ENCODE measurements at places on chromosomes 4 and X.

DNA sequence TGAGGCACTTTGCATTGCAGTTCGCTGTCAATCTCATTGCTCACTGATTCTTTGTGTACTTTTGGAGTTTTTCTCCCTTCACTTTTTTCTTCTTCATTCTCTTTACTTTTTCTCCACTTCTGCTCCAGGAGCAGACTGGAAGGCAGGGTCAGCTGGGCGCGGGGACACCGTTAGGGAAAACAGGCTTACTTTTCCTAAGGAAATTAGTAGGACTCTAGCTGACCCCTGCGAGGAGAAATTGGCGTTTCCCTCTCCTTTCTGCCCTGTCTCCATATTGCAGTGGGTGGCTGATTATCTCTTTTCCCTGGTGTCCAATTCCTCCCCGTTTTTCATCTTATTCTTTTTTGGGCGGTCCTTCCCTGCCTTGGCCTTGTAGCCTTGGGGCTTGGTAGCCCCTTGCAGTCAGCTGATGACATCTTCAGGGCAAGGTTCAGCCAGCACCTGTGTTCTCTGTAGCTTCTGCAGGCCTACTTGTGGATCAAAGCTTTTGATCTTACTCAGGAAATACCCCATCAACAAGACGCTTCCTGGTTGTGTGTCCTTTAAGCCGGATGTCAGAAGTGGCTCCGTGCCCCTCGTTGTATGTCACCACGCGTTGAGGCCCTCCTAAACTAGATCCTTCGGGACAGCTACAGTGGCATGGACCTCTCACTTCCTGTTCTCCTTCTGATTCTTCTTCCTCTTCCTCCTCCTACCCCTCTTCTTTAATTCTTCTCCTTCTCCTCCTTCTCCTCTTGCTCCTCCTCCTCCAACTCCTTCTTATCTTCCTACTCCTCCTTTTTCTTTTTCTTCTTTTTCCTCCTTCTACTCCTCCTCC, 36.1 kb downstream of the NBDY start:
- no peak for DNase-seq

DNA sequence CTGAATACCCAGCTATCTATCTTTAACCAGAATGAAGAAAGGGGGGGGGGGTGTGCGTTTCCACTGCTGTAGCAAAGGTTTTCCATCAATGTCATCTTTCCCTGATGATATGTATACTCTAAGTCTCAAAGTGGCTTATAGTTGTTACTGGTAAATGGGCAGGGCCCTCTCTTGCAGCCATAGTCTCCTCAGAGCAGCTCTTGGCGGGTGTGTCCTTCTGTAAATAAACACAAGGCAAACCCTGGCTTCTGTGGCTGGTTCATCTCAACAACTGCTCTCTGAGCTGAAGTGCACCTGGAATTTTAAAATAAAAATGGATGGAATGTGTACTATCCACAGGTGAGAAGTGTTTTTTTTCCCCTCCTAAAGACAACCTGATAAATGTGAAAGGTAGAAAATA, 57.5 kb upstream of the SCML1 start:
- no peak for DNase-seq

DNA sequence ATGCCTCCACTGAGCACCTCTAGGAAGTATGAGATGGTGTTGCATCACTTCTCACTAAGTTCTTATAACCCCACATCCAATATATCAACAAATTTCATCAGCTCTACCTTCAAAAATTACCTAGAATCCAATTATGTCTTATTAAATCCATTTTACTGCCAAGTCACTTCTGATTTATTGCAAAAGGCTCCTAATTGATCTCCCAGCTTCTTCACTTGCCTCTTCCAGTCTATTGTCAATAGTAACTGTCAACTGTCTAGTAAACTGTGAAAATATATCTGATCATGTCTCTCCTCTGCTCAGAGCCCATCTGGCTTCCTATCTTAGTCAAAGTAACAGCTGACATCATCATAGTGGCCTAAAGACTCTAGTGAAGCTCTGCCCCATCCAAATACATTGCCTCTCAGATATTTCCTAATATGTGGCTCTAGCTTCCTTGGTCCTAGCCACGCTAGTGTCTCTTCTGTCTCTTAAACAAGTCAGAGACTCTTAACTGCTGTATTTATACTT, 414.5 kb upstream of the ATOH1 start:
- DNase-seq = no peak

DNA sequence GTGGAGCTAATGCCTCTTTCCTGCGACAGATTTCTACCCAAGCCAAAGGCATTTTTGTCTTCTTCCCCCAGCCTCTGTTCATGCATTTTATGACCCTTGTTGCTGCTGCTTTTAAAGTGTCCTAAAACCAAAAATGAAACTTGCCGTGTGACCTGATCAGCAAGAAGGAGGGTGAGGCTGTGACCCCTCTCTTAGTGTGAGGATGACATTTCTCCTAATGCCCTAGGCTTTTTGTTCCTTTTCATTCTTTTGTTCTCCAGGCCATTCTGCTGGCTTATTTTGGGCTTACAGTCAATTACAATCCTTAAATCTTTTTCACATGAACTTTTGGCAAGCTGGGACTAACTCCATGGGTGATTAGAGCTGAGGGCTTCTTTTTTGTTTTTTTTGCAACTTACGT, 34.4 kb downstream of the PTTG2 start:
- DNase-seq = no peak

- no peak for DNase-seq
Observed at GRCh38 chr4:159071178-159071968, 31.5 kb upstream of the RAPGEF2 start.

- no peak for DNase-seq
Observed at GRCh38 chr4:52235552-52236201, 184.6 kb downstream of the SPATA18 start.

- no peak for DNase-seq
Observed at GRCh38 chrX:30538271-30538670, 39.3 kb downstream of the TASL start.

DNA sequence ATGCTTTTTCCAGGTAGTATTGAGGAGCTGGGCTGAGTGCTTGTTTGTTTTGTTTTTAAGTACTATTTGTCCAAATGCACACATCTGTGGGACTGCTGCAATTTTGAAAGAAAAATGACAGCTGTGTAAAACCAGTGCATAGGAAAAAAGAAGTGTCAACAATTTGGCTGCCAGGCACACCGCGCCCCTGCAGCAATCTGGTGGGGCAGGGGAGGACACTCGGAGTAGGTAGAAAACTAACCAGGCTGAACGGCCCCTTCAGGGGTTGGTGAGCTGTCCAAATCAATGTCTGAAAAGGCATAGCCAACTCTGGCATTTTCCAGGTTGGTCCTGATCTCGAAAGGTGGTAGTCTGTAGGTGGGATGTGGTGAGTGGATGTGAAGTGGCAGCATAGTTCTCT, 1.1 kb downstream of the LDOC1 start:
- DNase-seq = no peak

DNA sequence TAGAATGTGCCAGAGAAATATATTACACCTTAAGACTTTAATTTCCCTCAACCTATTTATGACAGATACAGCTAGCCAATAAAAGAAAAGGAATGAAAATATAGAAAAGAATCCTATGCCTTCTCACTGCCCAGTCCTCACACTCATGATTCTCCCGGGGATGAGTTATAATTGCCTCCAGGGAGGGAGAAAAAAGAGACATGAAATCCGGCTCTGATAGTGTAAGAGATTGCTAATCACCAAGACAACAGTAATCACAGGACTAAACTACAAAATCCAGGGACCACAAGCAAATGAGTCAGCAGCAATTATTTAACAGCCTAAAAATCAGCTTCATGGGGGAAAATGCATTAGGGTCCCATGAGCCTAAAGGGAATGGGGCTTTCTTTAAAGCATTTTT, 95.9 kb upstream of the DUSP21 start:
- no peak for DNase-seq

DNA sequence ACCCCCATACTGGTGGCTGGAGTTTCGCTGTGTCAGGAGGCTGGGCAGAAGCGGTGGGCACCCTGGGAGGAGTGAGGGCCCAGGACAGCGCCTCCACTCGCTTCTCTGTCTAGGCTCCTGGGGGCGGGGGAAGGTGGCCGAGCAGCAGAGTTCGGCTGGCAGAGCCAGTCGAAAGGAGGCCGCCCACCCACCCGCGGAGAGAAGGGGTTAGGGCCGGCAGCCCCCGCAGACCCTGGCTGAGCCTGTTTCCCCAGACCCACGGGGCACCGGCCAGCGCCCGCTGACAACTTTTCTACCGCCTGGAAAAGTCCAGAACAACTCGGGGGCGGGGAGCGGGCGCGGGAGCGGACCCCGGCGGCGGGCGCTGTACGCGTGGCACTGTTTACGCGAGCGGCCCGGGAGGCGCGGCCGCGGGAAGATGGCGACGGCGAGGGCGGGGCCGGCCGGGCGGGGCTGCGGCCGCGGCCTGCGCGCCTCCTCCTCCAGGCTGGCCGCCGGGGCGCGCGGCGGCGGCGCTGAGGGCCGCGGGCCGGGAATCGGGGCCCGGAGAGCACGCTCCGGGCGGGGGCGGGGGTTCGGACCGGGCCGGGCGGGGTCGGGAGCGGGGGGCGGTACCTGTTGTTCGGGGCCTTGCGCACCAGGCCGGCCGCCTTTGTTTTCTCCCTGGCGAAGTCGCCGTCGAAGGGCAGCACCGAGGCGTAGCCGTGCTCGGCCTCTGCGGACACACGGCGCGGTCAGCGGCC, 628 bp downstream of the MXD4 start:
- no peak for DNase-seq

DNA sequence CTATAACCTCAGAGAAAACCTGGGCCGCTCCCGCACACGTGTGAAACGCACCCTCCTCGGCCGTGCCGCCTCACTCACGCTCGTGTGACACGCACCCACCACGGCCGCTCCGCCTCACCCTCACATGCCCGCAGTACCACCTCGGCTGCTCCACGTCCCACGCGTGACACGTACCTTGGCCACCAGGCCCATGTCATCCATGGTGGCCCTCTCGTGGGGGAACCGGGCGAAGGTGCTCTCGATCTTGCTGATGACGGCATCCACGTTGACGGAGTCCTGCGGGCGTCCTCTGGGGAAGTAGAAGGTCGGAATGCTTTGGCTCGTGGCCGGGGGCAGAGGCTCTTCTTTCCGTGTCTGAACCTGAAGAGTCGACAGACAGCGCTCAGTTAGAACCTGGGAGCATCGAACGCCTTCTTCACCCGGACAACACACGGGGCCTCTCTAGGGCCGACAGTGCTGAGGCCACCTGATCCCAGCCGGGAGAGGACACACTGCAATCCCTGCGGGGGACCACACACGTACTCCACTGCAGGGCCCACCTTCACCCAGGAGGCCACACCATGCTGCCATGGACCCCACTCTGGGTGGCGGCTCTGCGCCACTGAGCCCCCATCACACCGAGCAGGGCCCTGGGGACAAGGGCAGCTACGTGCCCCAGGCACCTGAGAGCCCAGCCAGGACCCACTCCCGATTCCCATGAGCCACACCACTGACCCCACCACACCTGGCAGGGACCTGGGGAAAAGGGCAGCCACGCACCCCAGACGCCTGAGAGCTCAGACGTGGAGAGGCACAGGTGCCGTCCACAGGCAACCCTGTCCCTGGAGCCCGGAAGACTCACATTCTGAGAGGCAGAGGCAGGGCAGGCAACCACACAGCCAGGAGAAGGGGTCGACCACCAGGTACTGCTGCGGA, 25.2 kb downstream of the PPP2R3B start:
- no peak for DNase-seq

DNA sequence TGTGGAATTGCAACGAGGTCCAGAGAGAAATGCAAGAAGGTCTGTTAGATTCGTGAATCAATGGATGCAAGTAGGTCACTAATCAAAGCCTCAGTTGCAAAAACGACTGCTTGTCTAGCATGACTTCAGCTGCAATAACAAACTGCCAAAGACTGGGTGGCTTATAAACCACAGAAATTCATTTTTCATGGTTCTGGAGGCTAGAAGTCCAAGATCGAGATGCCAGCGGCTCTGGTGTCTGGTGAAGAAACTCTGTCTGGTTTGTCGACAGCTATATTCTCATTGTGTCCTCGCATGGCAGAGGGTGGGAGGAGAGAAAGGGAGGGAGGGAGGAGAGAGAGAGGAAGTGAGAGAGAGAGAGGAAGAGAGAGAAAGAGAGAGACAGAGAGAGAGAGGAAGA, 114.7 kb downstream of the MXRA5 start:
- DNase-seq = no peak

- DNase-seq = no peak
Observed at GRCh38 chr4:130197946-130198345, 1102.0 kb downstream of the C4orf33 start.

DNA sequence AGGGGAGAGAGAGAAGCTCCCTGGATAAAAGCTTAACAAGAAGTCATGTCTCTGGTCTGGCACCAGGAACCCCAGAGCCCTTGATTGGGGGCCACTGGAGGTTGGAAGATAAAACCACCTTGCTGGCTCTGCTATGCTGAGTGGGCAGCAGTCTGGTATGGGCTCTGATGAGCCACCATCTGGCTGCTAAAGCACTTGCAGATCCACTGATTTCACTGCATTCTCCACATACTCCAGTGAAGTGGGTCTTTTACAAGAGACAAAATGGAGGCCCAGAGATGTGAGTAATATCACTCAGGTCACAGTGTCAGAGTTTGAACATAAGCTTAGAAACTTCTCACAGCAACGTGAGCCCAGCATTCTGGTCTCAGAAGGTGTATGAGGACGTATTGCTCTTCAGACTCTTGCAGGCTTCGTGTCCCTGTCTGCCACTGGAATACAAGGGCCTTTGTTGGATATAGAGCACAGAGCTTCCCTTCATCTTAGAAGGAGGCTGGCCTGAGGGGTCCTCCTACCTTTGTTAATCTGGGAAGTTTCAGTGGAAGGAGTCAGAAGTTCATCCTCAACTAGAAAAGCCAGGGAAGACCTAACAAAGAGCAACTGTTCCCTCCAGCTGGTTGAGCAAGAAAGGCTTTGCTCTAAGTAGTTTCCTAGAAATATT, 11.8 kb downstream of the CLDN2 start:
- no peak for DNase-seq

DNA sequence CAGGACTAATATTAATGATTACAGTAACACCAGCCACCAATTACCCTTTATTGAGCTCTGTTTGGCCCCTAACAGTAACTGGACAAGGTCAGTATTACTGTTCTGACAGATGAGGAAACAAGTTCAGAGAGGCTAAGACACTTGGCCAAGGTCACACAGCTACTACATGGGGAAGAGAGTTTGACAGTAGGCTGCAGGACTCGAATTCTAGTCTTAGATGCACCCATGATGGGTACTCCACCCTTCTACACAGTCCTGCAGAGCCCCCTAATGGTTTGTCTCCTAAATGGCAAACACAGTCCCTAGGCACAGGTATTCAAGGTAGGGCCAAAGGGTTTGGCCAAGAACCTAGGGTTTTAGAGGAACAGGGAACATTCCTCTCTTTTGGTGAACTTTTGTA, 93.9 kb downstream of the NSUN7 start:
- no peak for DNase-seq

Data from progenitor cell of endocrine pancreas (in vitro differentiated cells).